ENCODE measurements at places on chromosomes 4 and X. TPM values are rescaled to one million over a fixed set of nuclear protein-coding genes. Genes with fewer than 3 reads are reported as not detected.
A peak's percentile ranks its signal among the peaks of the same experiment; 100 is the strongest.

DNA sequence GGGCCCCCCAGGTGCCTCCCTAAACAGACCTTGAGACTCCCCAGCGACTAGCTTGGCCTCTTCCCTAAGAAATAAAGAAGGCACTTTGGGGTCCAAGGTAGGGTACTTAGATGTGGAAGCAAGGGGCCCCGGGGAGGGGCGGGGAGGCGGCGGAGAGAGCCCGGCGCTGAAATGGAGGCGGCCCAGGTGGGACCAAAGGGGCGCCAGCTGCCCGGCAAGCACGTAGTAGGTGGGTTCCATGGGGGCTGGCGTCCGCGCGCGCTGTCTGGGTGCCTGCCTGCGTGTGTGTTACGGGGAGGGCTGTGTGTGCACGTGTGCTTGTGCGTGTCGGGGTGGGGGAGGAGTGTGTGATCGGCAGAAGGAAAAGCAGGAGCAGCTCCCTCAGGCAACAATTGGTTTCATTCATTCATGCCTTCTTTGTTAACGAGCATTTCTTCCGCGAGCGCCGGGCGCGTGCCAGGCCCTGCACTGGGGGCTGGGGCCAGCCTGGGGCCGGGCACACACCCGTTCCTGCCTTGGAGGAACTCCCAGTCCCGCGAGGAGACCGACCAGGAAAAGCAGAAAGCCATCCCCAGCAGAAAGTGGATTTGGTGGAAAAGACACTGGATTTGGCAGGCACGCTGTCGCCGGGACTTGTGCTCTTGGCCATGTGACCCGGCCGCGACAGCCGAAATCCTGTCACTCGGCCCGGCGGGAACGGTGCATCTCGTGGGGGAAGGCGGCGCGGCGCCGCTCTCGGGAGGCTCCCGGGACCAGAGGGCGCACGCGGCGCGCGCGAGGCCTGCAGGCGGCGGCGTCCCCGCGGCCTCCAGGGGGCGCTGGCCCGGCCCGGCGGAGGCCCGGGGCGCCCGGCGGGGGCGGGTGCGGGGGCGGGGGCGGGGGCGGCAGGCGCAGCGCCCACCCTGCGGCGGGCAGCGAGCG, 3.3 kb upstream of the DUSP9 start:
- no peak for DNase-seq

DNA sequence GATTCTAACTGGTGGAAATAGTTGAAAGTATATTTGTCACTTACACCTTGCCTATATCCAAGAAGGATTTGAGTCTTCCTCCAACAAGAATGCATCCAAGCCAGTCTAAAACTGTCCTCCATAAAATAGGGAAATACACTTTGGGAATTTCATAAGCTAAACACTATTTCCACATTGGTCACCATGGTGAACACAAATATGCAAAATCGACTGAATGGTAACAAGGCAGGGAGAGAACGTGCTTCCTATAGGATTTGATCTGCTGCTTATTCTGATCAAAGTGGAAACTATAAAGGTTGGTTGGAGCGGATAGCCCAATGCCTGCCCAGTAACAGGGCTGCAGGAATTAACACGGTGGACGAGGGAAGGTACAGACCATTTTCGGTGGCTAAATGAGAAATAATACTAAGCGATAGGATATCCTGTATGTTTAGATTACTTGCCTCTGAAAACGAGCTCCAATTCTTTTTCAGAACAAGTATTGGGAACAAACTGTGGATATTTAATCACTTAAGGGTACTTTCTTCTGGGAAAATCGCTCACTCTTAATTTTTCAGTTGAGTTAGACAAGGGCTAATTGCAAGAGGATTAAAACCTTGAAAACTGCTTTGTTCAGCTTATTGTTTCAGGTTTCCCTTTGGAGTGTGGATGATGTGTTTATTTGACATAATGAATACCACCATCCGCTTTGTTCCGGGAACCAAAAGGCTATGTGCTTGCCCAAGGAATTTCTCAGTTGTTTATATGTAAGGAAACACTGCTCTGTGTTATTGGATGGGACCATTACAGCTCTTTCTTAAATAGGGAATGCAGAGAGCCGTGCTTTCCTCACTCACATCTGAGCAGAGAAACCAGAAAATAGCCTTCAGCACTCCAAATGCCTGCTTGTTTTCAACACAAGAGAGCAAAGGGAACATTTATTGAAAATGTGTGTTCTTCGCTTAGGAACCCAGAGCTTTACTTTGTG, 194.4 kb downstream of the CBR4 start:
- DNase-seq = peak; percentile 86

DNA sequence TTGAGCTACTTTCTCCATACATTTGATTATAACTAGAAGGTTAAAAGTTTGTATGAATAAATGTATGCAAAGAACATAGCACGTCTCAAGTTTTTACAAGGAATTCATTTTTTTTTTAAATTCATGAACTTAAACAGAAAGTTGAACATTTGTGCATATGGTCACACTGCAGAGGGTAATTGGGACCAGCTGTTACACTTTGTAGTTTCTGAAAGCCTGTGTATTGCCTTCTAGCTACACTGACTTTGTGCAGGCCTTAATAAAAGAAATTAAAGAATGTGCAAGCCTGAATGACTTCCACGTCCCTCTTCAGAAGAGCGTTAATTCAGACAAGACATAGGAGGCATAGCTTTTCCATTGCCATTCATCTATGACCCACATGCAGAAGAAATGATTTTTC, 153.1 kb upstream of the PCDH18 start:
- DNase-seq = peak; percentile 81

Gene REELD1
- not detected for polyA plus RNA-seq

Gene PDE6B
- polyA plus RNA-seq = 13.4 TPM

Gene SRPK3
- 116 TPM for polyA plus RNA-seq
